ENCODE measurements at places on chromosomes 11 and 22.

GRCh38 chr22:17891481-17892167 is 117.4 kb upstream of the BID start:
- DNase-seq = no peak

DNA sequence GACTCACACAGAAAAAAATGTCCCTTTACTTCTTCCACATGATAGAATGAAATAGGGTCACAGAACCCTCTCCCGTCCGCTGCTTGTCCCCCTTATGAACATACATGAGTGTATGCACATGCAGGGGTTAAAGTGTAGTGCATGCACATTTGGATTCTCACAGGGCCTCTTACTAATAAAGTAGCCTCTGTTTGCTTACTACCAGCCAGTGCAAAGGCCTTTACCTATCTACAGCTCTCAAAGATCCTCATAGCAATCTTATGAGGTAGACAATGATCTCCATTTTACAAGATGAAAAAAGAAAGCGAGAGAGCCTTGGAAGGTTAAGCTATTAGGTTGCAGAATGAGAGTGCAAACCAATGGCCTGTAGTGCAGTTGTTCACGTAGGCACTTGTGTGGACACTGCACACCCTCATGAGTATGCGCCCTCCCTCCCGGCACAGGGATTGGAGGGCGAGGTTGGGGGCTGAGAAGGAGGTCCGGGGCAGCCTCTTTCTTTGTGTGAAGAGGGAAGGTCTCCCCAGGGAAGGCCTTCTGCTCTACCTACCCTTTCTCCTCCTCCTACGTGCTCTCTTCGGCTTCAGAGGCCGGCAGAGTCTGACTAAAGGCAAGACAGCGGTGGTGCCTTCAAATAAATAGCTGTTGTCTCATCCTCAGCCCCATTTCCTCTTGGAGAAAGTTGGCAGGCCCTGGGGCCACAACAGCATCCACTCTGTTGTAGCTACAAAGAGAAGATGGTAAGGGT is 91.3 kb downstream of the CEP164 start:
- no peak for DNase-seq

- DNase-seq = no peak
These were observed 47.7 kb upstream of the DBX1 start for GRCh38 chr11:20207781-20208621.

DNA sequence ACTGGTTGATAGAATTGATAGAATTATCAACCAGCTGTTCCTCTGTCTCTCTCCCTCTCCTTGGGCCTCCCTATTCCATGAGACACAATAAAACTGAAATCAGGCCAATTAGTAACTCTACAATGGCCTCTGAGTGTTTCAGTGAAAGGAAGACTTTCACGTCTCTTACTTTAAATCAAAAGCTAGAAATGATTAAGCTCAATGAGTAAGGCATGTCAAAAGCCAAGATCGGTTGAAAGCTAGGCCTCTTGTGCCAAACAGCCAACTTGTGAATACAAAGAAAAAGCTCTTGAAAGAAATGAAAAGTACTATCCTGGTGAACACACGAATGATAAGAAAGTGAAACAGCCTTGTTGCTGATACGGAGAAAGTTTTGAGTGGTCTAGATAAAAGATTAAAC is 16.6 kb downstream of the PIH1D2 start:
- DNase-seq = no peak

GRCh38 chr11:20131788-20132666 is 28.2 kb downstream of the DBX1 start:
- DNase-seq = peak; percentile 52

Measured in suppressor macrophage treated with lipopolysaccharide for 4 hours (primary cell).